Occipital lobe (tissue), 3 donors: ENCODE measurements at places on chromosomes 3 and 15. TPM values are rescaled to one million over a fixed set of nuclear protein-coding genes. Genes with fewer than 3 reads are reported as not detected.

DNA sequence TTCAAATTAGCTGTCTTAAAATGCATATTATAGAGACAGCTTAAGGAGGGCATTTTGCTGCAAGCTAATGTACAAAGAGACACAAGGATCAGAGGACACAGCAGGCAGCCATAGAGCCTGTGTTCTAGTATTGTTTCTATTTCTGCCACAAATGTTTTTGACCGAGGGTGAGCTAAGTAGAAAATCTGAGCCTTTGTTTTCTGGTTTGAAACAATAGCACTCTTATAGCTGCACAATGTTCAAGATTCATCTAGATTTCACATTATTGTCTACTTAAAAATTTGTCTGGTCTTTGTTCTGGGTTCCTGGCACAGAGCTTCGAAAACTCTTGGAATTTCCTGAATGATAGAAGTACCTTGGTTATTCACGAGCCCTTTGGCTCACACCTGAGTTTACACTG lies 40.0 kb upstream of the TUSC7 start:
- DNase-seq = no peak

GRCh38 chr15:30990036-30990435 lies 1.4 kb downstream of the MTMR10 start:
- no peak for DNase-seq

GRCh38 chr3:193980905-193981304 lies 155.0 kb upstream of the HES1 start:
- no peak for DNase-seq

- DNase-seq = no peak
Measured at GRCh38 chr3:171936191-171936841, 93.2 kb downstream of the TMEM212 start.

DNA sequence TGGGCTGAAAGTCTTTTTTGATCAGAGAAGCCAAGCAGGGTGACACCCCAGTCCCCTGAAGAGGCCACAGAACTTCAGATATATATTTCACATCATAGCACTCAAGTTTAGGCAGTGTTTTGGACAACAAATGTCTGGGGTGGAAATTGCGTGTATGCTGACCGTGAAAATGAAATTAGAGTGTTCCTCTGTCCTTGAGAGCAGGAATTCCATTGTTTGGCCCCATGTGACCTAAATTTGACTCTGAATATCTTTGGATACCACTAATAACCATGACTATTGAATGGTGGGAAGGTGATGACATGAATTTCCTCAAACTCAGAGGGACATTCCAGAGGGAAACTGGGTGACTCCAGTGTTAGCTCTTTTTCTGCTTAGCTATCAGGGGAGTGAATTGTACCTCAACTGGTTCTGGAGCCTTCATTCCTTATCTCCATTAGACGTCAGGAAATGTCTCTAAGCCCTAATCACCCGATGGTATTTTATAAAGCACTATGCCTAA lies 263.5 kb upstream of the RASGRP1 start:
- no peak for DNase-seq

The LTK gene
- not detected for total RNA-seq
